Stimulated activated CD4-positive, alpha-beta T cell treated with anti-CD3 and anti-CD28 coated beads, Interleukin-4, amount 100 ng/mL, for 24 hours (primary cell): ENCODE measurements at places on chromosomes 6 and 20.

GRCh38 chr6:155216312-155217046 is 47.3 kb upstream of the CLDN20 start:
- no peak for DNase-seq

DNA sequence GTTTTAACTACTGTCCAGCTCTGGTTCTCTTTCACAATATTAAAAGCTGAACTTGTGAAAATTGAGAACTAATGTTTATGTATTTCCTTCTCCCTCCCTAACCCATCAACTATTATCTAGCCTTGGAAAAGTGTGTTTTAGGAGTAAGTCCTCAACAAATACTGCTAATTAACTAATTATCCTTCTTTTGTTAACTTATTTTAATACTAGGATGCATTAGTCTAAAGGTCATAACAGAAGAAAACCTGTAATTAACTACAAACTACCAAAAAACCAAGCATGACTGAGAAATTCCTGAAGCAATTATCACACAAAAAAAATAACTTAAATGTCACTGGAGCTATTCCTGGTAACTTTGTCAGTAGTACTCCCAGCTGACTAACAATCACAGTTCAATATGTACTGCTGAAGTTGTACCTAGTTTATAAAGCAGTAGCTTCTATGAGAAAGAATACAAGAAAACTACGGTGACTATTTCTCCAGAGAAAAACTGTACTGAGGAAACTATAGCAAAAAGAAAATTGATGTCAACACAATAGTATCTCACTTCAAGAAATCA is 301.9 kb downstream of the LAMA2 start:
- DNase-seq: no peak

GRCh38 chr6:41922154-41922553 is 855 bp downstream of the BYSL start:
- DNase-seq: no peak

DNA sequence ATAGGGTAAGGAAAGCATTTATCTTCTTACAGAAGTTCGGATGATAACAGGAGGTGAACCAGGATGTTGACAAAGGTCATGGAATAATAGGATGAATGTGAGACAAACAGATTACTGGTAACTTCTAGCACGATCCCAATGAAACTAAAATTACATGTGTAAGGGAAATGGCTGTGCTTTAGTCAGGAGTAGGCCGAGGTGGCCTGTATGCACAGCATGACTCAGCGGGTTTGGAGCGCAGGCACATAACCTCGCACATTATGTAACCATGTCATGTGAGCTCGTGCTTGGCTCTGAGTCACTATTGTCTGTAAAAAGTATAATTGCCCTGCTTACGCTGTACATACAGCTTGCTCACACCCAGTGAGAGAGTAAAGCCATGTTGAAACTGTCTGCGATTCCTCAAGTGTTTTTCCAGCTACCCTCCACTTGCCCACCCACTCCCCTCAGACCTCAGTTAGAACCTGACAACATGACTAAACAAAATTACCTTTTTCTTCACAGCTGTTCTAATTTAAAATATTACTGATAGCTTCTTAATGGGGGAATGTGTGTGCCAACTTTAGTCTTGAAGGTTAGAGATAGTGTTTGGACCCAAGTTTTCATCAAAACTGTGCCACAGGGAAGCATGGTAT is 8.2 kb downstream of the CYB5R4 start:
- no peak for DNase-seq

GRCh38 chr6:27138406-27138805 is 109.1 kb upstream of the PRSS16 start:
- DNase-seq: no peak

DNA sequence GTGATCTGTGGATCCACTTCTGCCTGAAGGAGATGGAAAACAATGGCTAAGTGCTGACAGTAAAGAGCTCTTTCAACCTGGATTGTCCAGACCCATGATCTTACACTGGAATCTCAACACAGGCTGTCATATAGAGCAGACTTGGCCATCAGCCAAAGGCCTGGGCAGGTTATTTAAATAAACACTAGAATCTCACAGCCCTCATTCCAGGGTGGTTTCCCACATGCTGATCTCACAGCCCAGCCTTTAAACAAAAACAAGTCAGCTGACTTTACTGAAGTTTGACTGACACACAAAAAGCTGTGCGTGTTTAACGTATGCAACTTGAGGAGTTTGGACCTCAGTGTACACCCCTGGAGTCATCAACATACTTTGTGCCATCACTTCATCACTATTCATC is 28.4 kb downstream of the SYNDIG1 start:
- no peak for DNase-seq

DNA sequence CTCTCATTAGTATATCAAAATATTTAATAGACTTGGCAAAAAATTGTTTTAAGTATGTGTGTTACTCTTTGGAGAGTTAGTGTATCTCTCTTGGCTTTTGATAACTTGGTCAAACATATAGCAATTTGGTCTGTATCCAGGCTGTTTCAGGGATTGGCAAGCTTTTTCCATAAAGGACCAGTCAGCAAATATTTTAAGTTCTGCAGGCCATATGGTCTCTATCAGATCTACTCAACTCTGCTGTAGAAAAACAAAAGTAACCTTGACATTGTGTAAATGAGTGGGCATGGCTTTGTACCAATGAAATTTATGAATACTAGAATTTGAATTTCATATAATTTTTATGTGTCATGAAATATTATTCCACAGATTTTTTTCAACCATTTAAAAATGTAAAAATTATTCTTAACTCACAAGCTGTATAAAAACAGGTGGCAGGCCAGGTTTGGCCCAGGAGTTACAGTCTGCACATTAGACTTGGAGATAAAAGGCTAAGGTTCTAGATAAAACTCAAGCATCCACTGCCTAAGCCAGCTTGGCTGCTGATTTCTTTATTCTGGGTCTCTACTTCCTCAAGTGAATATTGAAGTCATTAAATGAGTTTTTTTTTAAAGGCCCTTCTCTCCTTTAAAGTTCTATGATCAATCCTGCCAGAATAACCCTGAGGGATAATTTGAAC is 13.7 kb downstream of the GSTA4 start:
- no peak for DNase-seq

- no peak for DNase-seq
Measured at GRCh38 chr6:43682724-43683429, 4.7 kb downstream of the MRPS18A start.

DNA sequence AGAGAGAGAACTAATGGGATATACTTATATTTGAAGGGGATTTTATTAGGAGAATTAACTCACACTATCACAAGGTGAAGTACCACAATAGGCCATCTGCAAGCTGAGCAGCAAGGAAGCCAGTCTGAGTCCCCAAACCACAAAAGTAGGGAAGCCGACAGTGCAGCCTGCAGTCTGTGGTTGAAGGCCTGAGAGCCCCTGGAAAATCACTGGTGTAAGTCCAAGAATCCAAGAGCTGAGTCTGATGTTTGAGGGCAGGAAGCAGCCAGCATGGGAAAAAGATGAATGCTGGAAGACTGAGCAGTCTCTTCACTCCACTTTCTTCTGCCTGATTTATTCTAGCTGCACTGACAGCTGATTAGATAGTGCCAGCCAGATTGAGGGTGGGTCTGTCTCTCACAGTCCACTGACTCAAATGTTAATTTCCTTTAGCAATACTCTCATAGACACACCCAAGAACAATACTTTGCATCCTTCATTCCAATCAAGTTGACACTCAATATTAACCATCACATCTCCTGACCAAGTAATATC is 823.9 kb downstream of the PHF3 start:
- no peak for DNase-seq

GRCh38 chr6:132612449-132613108 is 11.5 kb downstream of the TAAR2 start:
- DNase-seq: no peak

DNA sequence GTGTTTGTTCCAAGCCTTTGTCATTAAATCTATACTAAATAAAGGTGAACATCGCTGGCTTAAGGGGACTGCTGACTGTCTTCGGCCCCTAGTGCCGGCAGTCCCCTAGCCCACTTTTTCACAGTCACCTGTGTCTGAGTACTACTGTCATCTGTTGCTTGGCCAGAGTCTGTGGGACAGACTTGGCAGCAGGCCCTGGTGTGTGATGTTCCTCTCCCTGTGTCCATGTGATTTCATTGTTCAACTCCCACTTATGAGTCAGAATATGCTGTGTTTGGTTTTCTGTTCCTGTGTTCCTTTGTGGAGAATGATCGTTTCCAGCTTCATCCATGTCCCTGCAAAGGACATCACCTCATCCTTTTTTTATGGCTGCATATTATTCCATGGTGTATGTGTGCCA is 133.4 kb downstream of the HAO1 start:
- no peak for DNase-seq

DNA sequence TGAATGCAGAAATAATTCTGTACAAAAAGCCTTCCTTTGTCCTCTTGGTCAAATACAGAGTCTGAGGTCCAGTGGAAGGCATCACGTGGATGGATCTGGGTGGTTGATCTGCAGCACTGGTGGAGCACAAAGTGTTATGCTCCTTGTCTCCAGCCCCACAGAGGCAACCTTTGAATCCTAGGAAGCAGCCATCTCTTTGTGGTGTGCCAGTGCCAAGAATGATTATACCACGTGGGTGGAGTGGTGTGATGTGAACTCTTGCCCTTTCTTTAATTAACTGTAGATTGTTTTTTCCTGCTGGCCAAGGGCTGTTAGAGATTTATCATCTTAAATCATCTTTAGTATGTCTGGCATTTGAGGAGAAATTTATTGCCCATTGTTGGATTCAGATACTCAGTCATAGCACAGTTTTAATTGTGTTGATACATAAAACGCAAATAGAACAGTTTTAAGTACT is 31.1 kb downstream of the NCOA7 start:
- no peak for DNase-seq

DNA sequence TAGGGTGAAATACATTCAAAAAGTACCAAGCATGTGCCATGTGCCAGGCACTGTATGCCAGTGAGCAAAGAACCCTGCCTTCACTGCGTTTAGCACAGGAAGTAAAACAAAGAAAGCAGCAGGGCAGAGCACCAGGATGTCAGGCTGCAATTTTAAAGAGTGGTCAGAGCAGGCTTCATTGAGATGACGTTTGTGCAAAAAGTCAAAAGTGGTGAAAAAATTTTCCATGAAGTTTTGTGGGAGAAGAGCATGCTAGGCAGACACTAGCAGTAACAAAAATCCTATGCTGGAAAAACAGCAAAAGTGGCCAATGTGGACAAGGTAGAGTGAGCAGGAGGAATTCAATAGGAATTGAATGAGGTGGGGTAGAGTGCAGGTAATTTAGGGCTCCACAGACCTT is 31.3 kb downstream of the AKIRIN2 start:
- DNase-seq: no peak

GRCh38 chr6:2865694-2866151 is 24.1 kb upstream of the SERPINB1 start:
- no peak for DNase-seq

DNA sequence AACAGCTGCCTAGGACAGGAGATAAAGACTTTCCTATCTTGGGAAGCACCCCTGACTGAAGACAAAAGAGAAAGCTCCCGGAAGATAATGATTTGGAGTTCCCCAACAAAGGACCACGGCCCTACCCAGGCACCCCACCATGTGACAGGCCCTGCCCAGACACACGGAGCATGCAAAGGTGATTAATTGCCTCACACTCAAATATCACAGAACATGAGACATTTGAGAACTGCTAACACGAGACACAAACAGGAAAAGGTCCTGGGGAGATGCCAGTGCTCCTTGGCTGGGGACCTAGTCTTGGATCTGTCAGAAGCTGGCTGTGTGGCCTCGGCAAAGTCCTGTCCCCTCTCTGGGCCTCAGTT is 82.5 kb upstream of the PTPN1 start:
- DNase-seq: no peak

GRCh38 chr6:30847971-30848436 is 36.3 kb upstream of the DDR1 start:
- no peak for DNase-seq

DNA sequence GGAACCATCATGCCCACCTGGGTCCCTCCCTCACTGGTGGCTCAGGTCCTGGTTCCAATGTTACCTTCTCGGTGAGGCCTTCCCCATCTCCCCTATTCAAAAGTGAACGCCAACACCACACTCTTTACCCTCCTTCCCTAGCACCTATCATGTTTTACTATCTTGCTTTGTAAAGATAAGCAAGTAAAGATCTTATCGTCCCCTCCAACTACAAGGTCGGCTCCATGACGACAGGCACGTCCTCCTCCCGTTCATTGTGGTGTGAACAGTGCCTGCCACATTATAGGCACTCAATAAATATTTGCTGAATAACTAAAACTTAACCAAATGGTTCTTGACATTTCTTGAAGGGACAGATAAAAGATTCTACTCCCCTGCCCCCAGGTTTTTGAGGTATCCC is 147.1 kb downstream of the PREX1 start:
- no peak for DNase-seq

DNA sequence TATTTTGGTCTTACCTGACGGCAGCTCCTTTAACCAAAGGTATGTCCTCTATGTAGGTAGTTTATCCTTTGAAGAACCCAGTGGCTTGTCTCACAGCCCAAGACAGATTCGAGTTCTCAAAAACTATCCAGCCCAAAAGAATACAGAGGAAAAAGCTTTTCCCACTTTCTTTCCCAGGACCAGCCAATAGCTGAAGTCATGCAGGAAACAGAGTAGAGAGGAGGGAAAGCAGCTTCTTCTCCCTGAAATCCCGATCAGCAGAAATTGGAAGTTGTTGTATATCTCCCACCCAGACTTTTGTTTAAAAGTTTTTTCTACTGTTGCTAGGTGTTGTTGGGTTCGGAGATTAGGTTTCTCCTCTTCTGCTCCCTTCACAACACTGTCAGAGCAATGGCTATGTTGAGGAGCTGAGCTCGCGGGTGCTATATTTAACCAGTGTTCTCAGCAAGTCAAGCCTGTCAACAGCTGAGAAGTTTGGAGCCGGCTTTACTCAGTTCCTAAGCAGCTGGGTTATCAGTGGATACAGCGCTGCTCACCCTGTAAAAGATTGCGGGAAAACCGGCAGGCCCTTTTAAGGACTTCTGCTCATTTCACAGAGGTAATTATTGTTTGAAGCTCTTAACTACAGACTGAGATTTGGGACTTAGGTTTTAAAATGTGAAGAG is at the start of gene FILIP1:
Gene FILIP1 (minus strand): TSS at position 401 of the 665 bp plus-strand sequence. CDS start 78,828 bp downstream, outside the sequence.
- DNase-seq: no peak

DNA sequence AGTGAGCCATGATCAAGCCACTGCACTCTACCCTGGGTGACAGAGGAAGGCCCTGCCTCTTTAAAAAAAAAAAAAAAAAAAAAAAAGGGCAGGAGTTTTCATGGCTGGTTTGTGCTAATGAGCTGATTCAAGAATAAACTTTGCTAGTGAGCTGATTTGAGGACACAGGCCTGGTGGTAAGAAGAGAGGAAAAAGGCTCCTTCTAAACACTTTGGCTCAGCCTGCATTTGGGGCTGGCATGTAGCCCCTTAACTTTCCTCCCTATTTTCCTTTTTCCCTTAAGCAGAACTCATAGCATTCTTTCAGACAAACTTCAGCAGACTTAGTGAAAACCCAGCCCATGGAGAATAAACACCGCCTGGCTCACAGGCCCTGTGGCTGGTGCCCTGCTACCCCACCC is 432.7 kb downstream of the PTPRT start:
- DNase-seq: no peak

DNA sequence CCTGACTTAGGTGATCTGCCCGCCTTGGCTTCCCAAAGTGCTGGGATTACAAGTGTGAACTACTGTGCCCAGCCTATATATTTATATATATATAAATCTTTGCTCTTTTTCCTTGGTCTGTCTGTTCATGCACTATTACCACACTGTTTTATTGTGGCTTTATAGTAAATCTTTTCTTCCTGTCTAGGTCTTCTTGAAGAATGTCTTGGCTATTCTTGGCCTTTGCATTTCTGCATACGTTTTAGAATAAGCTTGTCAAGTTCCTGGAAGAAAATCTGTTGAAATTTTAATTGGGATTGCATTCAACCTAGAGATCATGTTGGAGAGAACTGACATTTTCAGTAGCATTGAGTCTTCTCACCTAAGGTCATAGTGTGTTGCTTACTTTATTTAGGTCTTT is 37.1 kb downstream of the MYO6 start:
- DNase-seq: no peak

GRCh38 chr20:39036011-39036410 is 73.9 kb downstream of the DHX35 start:
- DNase-seq: no peak
